ENCODE measurements at places on chromosomes 13 and 19.

DNA sequence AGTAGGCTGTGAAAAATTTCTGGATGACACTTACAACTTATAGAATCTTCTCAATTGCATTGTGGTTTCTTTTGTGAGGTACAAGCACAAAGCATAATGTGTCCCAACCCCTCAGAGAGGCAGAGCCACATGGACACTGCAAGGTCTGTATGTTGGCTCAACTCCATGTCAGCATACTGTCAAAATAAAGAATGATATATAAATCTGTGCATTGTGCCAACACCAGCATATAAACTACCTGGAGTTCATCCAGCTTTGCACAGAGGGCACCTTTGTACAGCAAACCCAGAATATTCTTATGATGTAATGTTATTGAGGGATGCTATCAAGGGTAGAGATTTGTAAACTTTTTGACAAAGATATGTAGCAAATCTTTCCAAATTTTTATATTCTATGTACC, 1065.8 kb upstream of the MIR17HG start:
- DNase-seq, result no peak

GRCh38 chr19:47389150-47389556, 30.2 kb downstream of the MEIS3 start:
- peak; percentile 29 for DNase-seq

GRCh38 chr19:49766930-49767299, at the start of gene AP2A1:
Gene AP2A1, plus strand, starts transcription at chr19:49767001. Its CDS starts 133 bp downstream, at chr19:49767134.
- DNase-seq, result no peak

DNA sequence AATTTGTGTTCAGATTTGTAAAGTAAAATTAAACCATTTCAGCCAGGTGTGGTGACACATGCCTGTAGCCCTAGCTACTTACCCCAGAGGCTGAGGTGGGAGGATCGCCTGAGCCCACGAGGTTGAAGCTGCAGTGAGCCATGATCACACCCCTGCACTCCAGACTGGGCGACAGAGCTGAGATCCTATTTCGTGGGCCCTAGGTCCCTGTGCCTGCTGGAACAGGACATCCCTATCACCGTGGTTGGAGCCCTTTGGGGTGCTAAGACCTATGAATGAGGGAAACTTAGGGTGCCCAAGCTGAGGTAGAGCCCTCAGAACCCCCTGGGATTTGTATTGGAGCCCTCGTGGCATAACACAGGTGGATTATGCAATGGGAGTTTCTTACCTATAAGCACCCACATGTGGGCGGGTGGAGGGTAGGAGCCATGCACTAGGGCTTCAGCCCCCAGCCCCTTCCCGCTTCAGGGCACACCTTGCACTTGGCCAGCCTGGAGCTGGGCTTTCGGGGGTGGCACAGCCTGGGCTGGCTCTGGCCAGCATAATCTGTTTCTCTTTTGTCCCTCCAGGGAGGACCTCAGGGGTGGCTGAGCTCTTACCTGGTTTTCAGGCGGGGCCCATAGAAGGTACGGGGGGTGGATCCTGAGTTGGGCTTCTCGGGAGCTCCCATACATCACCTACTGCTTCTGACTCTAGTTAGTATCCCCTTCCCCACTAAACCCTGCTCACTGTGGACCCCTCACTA, 7.2 kb upstream of the USF2 start:
- no peak for DNase-seq

DNA sequence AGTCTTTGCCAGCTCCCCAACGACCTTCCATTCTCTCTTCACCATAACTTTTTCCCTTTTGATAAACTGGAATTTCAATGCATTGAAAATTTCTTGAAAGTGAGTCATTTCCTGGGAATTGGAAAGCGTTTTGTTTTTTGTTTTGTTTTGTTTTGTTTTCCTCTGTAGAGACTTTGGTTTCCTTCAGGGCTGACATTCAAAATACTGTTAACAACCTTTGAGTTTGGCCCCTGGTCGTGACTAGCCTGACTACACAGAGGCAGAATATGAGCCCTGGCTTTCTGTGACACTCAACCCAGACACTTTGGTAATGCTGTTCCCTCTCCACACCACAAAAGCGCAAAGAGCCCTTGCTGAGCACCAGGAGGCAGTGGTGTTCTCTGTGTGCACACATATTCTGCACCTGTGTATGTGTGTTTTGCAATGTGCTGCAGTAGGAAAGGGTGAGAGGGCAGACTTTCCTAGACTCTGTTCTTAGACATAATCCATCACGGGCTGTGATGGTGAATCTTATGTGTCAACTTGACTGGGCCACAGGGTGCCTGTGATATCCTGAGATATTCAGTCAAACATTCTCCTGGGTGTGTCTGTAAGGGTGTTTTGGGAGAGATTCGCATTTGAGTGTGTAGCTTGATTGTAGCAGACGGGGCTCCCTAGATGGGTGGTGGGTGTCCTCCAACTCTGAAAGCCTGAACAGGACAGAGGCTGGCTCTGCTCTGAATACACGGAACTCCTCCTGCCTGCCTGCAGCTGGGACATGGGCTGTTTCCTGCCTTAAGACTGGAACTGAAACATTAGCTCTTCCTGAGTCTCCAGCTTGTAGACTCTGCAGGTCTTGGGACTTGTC, 29.5 kb upstream of the ANKRD10 start:
- peak; percentile 78 for DNase-seq

DNA sequence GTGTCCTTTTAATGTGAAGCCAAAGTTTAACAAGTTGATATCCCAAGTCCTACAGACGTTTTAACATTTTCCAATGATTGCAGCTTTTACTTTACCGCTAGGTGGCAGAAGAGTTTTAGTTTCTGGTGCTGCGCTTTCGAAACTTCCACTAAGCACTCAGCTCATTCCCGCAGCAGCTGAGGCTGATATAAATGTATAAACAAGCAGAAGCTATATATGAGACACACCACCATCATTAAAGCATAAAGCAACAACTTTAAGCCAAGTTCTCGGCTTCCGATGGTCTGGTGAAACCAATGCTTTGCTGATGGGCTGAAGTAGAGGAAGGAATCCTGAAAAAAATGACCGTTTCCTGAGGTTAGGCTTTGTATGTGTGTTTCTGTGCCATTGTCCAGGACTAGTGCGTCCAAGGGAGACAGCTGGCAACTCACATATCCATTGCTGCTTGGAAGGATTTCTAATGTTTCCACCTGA, 753.9 kb downstream of the OLFM4 start:
- DNase-seq, result peak; percentile 66

DNA sequence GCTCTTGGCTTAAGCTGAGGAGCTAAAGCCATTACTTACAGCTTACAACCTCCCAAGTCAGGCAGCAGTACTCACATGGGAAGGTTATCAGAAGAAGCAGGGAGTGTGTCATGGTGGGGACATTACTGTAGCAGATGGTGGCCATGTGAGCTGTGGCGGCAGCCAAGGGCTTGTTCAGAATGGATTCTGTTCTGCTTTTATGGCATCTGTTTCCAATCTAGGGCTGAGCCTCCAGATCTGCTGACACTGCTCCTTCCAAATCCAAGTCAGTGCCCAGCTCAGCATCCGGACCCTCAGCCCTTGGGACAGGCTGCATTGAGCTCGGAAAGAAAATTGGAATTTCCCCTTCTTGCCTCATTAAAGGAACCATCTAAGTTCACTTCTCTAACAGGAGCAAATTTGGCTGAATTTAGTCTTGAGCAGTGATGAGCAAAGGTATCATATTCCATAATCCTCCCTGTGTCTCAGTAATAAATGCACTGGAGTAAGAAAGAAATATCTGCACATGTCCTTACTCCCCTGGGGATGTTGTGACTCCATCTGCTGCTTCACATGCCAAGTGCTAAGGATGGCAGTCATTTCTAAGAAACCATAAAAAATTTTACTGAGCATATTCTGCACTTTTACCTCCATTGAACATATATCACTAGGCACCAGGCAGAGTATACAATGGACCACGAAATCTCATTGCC, 73.9 kb downstream of the KCTD12 start:
- no peak for DNase-seq
